ENCODE measurements at places on chromosomes 7 and 10.

GRCh38 chr10:61903221-61903927 lies 1.9 kb downstream of the ARID5B start:
- no peak for DNase-seq

GRCh38 chr10:2701802-2702201 lies 365.5 kb upstream of the PFKP start:
- no peak for DNase-seq

GRCh38 chr10:59373071-59373470 lies 10.7 kb upstream of the FAM13C start:
- no peak for DNase-seq

DNA sequence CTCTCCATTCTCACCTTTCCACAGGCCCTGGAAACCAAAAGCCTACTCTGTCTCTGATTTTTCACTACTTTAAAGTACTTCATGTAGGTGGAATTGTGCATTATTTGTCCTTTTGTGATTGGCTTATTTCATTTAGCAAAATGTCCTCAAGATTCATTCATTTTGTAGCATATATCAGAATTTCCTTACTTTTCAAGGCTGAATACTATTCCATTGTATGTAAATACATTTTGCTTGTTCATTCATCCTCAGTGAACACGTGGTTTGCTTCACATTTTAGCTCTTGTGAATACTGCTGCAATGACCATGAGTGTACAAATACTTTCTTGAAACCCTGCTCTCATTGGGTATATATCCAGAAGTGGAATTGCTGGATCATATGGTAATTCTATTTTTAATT lies 8.8 kb downstream of the C1GALT1 start:
- DNase-seq: no peak

DNA sequence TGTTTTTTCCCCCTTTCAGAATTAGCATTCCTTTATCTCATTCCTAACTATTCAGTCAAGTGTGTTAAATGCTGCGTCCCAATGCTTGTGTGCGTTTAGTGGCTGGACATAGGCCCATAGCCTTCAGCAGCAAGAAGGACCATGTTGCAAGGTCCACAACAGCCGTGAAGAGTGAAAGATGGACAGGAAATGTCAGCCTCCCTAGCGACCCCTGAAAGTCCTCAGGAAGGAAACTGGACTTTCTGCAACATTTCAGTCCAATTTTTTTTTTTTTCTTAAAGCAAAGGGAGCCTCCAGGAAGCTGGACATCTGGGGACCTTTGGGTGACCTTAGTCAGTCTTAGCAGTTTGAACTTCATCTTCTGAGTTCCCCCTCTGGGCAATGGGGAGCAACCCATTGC lies 550.7 kb upstream of the MGMT start:
- DNase-seq: no peak

GRCh38 chr10:31320550-31321211 lies 1.7 kb downstream of the ZEB1 start:
- DNase-seq: peak; percentile 2

- DNase-seq: no peak
Observed at GRCh38 chr10:50347394-50347802, 96.1 kb upstream of the ASAH2 start.

All from stimulated activated CD8-positive, alpha-beta memory T cell treated with anti-CD3 and anti-CD28 coated beads, Interleukin-4, amount 100 ng/mL, for 1 hour (primary cell).